ENCODE measurements at places on chromosomes 12 and 14.

GRCh38 chr12:104652358-104652757, 195.6 kb downstream of the CHST11 start:
- no peak for DNase-seq

GRCh38 chr12:43320281-43320680, 231.7 kb downstream of the ADAMTS20 start:
- no peak for DNase-seq

- DNase-seq: no peak
These were observed 17.3 kb downstream of the SLC25A47 start for GRCh38 chr14:100340423-100340813.

GRCh38 chr12:108914121-108914531, 34.2 kb downstream of the DAO start:
- DNase-seq: no peak

DNA sequence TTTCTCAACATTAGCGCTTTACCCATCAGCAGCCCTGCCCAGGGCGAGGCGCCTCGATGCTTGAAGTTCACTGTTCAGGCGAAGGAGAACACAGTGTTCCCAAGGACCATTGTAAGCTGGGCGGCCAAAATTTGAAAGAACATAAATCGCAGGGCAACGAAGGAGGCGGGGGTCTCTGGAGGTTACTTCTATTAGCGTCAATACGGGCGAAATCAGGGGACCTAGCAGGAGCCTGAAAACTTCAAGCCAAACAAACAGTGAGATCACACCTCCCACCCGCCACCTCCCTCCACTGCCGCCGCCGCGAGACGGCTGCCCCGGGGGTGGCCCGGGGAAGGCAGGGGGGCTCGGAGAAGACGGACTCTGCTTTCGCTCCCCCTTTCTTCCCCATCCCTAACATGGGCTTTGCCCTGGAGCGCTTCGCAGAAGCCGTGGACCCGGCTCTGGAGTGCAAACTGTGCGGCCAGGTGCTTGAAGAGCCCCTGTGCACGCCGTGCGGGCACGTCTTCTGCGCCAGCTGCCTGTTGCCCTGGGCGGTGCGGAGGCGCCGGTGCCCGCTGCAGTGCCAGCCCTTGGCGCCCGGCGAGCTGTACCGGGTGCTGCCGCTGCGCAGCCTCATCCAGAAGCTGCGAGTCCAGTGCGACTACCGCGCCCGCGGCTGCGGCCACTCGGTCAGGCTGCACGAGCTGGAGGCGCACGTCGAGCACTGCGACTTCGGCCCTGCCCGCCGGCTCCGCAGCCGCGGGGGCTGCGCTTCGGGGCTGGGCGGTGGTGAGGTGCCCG, at the start of gene PDZRN4:
PDZRN4 (plus strand) TSS at position 263 of the 783 bp plus-strand sequence.
- DNase-seq: peak; percentile 63

GRCh38 chr14:34044666-34045306, 93.9 kb upstream of the EGLN3 start:
- DNase-seq: no peak

GRCh38 chr12:103546959-103547358, 40.1 kb upstream of the STAB2 start:
- no peak for DNase-seq

DNA sequence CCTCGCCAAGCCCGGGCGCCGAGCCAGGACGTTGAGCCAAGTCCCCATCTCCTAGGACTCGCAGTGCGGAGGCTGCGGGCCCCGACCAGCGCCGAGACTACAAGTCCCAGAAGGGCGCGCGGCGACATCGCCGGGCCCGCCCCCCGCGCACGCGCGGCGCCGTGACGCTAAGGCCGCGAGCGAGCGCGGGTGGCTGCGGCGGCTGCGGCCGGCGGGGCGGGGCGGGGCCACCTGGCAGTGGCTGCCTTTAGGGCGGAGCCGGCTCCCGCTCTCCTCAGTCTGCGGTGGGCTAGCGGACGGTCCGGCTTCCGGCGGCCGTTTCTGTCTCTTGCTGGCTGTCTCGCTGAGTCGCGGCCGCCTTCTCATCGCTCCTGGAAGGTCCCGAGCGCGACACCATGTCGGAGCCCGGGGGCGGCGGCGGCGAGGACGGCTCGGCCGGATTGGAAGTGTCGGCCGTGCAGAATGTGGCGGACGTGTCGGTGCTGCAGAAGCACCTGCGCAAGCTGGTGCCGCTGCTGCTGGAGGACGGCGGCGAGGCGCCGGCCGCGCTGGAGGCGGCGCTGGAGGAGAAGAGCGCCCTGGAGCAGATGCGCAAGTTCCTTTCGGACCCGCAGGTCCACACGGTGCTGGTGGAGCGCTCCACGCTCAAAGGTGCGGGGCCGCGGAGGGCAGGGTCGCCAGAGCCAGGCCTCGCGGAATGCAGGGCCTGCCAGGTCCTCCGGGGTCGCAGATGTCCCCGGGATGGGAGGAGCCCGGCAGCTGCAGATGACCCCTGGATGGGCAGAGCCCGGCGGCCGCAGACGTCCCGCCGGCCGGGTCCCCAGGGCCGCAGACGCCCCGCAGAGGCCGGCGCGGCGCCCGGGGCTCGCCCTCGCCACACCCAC, at the start of gene DYNC1H1:
DYNC1H1 (plus strand) TSS at position 277 of the 884 bp plus-strand sequence; CDS start at position 396, 119 bp downstream.
- peak; percentile 96 for DNase-seq

- DNase-seq: no peak
These were observed 267.2 kb upstream of the DIO3 start for GRCh38 chr14:101294136-101294535.

DNA sequence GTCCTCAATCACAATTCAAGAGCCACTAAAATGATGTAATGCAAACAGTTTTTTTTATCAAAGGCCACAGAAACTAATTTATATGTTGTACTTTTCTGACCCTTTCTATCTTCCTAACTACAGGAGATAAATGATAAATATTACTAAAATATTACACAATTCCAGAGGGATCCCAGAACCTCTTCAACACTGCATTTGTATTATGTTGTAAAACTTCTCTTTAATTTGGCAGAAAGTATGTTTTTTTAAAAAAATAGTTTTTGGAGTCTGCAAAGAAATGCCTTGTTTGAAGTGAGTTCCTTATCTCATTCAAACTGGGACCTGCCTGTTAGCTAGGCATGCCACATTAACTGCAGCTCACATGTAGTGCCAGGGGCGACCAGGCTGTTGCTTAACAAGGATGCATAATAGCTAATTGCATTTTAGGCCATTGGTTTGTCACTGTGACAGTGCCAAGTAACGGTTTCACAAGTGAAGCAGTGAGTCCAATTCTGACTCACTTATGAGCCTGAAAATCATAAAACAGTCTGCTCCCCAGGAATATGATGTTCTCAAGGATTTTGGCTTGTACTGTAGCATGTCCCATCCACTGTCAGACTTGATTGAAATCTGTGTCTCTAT, 266.9 kb downstream of the KTN1 start:
- DNase-seq: no peak

DNA sequence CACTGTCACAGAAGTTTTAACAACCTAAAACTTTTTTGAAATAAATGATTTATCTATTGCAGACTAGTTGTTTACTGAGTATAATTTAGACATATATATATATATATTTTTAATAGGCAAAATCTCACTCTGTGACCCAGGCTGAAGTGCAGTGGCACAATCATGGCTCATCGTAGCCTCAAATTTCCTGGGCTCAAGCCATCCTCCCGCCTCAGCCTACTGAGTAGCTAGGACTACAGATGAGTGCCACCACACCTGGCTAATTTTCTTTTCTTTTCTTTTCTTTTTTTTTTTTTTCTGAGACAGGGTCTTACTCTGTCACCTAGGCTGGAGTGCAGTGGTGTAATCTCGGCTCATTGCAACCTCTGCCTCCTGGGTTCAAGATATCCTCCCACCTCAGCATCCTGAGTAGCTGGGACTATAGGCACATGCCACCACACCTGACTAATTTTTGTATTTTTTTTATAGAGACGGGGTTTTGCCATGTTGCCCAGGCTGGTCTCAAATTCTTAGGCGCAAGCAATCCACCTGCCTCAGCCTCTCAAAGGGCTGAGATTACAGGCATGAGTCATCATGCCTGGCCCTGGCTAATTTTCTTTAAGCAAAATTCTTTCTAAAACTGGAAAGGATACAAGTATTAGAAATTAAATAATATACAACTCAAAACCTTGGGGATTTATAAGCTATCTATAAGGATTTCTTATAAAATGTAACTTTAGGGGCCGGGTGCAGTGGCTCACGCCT, 23.1 kb downstream of the EEA1 start:
- DNase-seq: no peak

DNA sequence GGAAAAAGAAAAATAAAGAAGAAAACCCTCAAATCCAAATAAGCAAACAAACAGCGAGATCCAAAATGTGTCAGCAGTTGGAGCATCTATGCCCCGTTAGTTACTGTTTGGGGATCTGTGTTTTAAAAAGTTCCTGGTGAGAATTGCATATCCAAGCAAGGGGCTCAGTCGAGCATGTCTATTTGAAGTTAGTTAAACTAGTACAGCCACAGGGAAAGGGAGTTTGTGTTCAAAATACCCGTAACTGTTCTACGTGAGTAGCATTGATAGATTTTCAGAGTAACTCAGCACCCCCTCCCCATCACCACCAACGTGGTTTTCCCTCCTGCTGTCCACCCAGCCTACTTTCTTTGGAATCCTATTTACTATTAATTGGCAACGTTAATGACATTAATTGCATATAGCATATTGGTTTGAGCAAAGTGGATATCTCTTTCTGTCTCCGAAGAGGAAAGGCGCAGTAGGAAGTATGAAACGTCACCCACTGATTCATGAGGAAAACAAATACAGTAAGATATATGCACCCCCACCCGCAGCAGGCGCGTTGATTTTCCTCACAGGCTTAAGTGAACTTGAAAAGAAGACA, 1.5 kb downstream of the NPAS3 start:
- no peak for DNase-seq

DNA sequence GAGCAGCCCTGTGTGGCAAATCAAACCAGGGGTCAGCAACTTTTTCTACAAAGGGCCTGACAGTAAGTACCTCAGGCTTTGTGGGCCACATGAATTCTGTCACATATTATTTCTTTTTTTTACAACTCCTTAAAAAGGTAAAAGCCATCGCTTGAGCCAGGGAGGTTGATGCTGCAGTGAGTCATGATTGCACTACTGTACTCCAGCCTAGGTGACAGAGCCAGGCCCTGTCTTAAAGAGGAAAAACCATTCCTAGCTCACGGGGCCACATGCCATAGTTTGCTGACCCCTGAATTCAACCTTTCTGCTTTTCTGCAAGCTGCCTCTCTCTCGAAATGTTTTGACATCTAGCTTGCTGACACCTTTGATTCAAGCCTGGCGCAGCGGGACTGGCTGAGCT, 55.1 kb upstream of the CORO1C start:
- DNase-seq: no peak

DNA sequence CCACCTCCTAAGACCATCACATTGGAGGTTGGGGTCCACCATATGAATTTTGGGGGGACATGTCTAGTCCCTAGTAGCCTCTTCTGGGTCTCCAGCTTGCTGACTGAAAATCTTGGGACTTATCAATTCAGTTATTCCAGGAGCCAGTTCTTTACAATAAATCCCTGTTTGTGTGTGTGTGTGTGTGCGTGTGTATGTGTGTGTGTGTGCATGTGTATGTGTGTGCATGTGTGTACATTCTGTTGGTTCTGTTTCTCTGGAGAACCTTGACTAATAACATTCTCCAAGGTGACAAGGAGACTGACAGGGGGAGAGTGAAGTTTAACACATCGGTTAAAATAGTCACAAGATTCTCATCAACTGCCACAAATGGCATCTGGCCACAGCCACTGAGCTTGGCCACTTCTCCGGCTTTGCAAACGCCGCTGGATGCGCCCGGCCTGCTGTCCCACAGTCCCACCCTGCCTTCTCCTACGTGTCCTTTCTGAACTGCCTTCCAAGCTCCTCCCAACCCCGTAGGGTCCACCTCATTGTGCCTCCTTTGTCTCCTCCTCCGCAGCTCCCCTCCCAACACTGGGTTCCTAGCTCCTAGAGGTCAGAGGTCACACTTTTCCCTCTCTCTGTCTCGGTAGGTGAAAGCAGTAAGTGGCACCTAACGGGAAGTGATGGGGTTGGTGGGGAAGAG, 88.1 kb upstream of the DIO3 start:
- no peak for DNase-seq

DNA sequence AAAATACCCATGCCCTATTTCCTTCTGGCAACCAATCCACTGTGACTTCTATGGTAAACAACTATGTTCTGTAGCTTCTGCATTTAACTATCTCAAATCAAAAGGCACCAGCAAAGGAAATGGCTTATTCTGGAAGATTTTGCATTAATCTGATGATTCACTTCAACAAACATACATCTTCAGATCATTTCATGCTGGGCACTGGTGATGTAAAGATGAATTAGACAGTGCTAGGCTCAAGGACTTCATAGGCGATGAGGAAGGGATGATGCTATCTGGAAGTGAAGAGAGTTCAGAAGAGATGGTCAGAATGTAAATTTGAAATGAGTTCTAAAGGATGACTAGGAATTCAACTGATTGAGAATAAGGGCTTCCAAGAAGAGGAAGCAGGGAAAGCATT, 363.3 kb downstream of the PAWR start:
- DNase-seq: no peak

- no peak for DNase-seq
These were observed 15.5 kb upstream of the BEGAIN start for GRCh38 chr14:100602621-100603230.

GRCh38 chr14:88209273-88209672, 113.8 kb downstream of the KCNK10 start:
- DNase-seq: no peak

DNA sequence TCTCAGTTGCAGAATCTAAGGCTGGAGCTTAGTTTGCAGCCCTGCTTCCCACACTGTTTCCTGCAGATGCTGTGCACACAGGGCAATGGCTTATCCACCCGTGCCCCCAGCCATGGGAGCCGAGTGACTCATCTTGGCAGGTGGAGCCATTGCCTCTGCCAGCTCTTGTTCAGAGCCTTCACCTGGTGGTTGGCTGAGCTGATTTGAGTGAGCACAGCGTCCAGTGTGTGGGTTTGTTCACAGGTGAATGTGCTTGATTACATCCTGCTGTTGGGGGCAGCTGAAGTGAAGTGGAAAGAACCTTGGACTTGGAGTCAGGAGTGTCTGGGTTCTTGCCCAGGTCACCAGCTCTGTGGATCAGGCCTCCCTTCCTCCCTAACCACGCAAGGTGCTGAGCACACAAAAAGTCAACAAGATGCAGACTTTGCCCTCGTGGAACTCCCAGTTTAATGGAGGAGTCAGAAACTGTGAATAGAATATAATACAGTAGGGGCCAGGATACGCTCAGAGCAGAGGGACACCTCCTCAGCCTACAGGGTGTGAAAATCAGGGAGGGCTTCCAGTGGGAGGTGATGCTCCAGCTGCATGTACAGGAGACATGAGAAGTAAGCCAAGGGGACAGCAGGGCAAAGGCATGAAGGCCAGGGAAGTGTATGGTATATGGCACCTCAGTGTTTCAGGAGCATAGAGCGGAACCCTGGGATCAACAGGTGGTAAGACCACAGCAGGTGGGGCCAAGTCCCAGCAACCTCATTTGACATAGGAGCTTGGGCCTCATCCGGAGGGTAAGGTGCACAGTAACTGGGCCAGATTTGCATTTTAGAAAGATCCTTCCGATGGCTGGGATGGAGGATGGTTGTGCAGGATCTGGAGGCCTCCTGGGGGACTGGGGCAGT, 22.8 kb downstream of the JDP2 start:
- DNase-seq: peak; percentile 47

Data from left hindlimb (tissue), 1 donor.